Activated T-cell treated with anti-CD3 and anti-CD28 coated beads for 24 hours (primary cell): ENCODE measurements at places on chromosomes 16 and 17.

DNA sequence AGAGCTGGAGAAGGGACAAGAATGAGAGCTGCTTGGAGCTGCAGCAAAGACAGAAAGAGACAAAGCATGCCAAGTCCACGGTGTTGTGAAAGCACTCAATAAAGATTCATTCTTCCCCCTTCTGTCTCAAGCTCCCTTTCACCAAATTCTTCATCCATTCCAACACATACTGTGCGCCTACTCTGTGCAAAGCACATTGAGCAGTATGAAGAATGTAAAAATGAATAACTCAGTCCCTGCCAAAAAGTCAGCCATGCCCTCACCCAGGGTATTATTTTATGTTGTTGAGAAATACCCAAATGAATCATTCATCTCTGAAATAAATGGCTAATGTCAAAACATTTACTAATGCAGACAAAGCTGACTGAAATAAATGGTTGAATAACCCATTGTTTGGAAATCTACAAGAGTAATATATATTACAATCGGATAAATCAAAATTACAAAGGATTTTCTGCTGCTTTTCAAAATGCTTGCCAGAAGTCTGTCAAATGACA lies 282.9 kb upstream of the IRX5 start:
- DNase-seq = no peak

DNA sequence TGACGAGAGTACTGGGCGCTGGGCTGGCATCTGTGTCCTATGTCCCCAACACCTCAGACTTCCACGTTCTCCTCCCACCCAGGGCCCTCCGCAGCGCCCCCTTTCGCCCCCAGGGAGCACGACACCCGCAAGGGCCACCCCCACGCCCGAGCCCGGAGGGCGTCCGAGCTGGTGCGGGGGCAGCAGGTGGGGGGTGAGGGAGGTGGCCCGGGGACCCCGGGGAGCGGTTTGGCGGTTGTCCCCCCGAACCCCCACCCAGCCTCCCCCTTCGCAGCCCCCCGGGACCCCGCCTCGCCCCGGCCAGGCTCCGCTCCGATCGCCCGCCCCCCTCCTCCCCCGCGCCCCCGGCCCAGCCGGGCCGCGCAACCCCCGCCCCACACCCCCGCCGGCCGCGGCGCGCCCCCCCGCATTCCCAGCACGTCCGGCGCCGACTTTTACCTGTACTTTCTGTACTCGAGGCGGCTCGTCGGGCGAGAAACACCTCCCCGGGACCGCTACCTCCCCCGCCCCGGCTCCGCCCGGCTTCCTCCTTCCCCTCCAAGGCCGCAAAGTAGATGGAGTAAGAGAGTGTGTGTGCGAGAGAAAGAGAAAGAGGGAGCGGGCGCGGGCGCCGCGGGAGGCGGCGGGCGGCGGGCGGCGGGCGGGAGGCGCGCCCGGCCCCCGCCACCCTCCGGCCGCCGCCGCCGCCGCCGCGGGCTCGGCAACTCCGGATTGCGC lies 901 bp downstream of the CDYL2 start:
- peak; percentile 23 for DNase-seq

GRCh38 chr16:17149904-17150483 lies 320.8 kb downstream of the XYLT1 start:
- DNase-seq = no peak

- no peak for DNase-seq
These were observed 47.0 kb downstream of the MYO18A start for GRCh38 chr17:29133121-29133713.

- peak; percentile 43 for DNase-seq
These were observed 45.5 kb downstream of the CYTH1 start for GRCh38 chr17:78736526-78737079.

DNA sequence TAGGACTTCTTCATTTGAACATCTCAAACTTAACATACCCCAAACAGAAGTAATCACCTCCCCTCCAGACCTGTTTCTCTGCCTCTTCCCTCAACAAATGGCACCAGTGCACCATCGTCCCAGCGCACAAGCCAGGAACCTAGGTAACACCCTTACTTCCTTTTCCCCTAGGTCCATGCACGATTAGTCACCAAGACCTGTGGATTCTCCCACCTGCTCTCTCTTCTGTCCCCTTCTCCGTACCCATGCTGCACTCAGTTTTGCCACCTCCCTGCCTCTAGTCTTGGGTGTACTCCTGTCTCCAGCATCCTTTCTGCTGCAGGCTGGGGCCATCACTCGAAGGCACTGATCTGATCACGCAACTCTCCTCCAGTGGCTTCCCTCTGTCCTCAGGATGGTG lies 3.2 kb downstream of the EMC8 start:
- no peak for DNase-seq

GRCh38 chr17:30101686-30102390 lies 14.8 kb upstream of the NSRP1 start:
- no peak for DNase-seq

- no peak for DNase-seq
These were observed 12.5 kb upstream of the SPHK1 start for GRCh38 chr17:76371656-76372628.

- DNase-seq = peak; percentile 28
These were observed 72.6 kb downstream of the CLEC16A start for GRCh38 chr16:11016993-11017392.

DNA sequence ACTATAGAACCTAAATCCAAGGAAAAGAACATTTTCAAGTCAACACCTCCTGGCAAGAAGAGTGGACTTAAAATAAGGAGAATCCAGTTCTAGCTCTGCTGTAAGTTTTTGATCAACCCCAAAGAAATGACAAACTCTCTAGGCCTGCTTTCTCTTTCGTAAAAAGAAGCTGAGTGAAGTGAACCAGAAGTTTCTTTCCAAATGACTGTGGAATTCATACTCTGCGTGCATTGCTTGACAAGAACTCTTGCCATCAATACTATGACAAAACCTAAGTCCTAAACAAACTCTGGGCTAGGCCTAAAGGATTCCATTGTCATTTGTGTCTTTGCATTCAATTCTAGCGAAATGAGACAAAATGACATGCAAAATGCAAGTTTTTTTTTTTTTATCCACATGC lies 187.5 kb upstream of the SOX9 start:
- DNase-seq = no peak

GRCh38 chr17:66302761-66303626 lies 581 bp downstream of the PRKCA start:
- peak; percentile 23 for DNase-seq

GRCh38 chr17:79866791-79867518 lies 27.7 kb upstream of the CBX4 start:
- no peak for DNase-seq

GRCh38 chr17:5299383-5299782 lies 17.3 kb downstream of the RABEP1 start:
- no peak for DNase-seq

DNA sequence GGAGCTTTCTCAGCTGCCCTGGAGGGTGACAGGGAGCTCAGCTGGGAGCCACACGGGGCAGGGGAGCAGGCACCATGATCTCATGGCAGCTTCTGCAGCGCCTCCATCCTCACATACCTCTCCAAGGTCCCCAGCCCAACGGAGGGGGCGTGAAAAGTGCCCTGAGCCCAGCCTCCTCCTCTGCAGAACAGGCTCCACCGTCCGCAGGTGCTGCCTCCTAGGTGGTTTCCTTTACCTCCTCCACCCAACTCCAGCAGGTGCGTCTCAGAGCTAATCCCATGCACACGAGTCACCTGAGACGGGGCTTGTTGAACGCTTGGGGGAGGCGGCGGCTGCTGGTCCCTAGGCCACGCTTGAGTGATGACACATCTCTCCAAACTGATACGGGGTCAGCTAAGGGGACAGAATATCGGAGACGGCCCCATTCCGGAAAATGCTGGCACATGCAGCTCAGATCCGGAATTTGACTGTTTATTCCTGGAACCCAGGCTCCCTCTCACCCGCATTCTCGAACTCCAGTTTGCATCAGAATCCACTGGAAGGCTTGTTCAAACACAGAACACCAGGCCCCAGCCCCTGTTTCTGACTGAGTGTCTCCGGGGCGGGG lies 387 bp upstream of the SLC38A8 start:
- no peak for DNase-seq

- peak; percentile 47 for DNase-seq
These were observed 54.1 kb downstream of the XYLT1 start for GRCh38 chr16:17416461-17417311.

DNA sequence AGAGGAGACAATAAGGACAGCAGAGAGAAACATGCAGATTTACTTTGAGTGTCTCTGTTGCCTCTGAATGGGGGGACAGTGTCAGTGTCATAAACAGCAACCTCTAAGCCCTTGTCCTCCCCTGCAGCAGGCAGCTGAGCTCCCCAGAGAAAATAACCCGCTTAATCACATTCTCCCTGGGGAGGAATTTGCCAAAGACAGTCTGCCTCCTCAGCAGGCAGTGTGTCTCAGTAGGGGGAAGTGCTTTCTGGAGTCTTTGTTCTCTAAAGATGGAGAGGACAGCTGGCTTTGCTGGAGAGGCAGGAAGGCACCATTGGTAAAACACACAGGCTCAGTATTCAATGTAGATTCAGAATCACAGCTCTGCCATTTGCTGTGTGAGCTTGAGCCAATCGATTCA lies 16.1 kb downstream of the TEKT5 start:
- DNase-seq = no peak

- DNase-seq = no peak
These were observed 1.7 kb downstream of the COPS3 start for GRCh38 chr17:17279316-17279715.

GRCh38 chr16:68383858-68384257 lies 64.5 kb downstream of the SMPD3 start:
- DNase-seq = no peak

DNA sequence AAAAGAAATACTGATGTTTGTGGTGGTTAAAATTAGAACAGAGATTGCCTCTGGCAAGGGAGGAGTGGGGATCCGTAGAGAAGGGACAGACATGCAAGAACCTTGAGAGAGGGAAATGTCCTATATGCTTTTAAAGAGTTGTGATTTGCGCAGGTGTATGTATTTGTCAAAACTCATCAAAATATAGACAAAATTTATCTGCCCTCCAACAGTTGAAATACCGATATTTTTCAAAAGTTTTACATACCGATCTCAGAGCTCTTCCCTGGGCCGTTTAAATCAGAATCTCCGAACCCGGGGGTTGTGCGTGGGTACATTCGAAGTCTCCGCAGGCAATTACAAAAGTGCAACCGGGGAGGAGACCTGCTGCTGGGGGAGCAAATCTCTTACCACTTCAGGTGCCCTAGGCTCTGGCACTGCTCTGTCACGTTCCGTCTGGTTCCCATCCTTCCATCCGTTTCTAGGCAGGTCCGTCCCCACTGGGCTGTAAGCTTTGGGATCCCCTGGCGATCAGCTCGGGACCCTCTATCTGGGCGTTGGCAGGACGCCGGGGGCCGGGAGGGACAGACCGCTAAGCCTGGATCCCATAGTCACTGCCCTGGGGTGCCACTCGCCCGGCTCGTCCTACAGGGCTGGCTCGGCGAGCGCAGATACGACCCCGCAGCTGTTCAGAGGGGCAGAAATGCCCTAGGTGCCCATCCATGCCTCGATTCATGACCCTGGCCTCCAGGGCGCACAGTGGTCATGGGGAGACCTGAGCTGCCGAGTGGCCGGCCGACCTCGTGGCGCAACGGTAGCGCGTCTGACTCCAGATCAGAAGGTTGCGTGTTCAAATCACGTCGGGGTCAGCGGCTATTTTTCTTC lies 4.2 kb downstream of the BORCS6 start:
- peak; percentile 91 for DNase-seq

DNA sequence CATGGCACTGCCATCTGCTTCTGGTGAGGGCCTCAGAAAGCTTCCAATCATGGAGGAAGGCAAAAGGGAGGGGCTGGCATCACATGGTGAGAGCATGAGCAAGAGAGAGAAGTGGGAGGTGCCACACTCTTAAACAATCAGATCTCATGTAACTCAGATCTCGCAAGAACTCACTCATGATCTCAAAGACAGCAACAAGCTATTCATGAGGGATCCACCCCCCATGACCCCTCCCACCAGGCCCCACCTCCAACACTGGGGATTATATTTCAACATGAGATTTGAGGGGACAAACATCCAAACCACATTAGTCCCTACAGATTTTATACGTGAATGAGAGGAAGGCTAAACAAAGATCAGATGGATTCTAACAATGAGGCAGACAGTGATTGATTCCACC lies 8.9 kb upstream of the TMEM132E start:
- DNase-seq = no peak

GRCh38 chr17:15260376-15261257 lies 4.5 kb downstream of the PMP22 start:
- peak; percentile 37 for DNase-seq

DNA sequence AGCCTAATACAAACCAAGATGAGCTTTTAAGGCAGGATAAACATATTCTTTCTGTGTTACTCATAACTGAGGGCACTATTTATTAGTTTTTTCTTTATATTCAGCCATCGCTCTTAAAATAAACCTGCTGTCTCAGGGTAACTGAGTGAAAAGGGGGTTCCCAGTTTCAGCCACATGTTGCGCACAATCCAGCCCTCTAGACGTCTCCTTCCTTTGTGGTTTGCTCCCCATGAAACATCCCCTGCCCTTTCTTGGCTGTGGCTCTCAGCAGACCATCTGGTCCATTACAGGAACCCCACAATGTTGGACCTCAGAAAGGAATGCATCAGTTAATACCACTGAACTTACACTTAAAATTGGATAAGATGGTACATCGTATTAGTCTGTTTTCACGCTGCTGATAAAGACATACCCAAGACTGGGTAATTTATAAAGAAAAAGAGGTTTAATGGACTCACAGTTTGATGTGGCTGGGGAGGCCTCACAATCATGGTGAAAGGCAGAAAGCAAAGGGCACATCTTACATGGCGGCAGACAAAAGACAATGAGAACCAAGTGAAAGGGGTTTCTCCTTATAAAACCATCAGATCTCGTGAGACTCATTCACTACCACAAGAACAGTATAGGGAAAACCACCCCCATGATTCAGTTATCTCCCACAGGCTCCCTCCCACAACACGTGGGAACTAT lies 12.6 kb upstream of the IL21R start:
- no peak for DNase-seq

DNA sequence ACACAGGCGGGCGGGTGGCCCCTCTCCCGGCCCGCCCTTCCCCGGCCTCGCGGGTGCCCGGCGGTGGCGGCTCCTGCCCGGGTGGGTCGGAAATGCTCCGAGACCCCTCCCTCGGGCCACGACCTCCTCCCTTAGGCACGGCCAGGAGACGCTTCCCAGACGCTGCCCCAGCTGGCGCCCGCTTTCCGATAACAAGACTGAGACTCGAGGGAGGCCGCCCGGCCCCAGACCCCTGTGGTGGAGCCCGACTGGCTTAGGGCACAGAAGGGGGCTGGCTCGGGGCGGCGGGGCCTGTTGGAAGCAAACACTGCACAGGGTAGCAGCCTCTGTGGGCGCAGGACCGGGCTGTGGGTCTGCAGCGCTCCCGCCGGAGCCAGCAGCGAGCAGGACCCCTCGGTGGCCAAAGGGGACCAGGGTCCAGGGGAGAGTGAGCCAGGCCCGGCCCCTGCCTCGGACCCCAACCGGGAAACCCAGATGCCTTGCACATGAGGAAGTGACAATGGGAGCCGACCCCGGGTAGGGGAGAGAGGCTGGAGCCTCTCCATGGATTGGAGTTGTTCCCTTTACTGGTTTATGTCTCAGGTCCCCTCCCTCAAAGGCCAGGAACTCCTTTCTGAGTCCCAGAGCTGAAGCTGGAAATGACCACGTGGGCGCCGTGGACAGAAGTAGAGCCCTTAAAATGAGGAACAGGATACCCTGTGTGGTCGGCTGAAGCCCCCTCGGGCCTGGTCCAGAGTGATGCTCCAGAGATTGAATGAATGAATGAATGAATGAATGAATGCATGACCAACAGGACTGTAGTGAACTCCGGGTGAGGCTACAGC lies 19.8 kb upstream of the ADCY7 start:
- DNase-seq = no peak
